ENCODE measurements at places on chromosomes 2 and 18. TPM values are rescaled to one million over a fixed set of nuclear protein-coding genes. Genes with fewer than 3 reads are reported as not detected.

DNA sequence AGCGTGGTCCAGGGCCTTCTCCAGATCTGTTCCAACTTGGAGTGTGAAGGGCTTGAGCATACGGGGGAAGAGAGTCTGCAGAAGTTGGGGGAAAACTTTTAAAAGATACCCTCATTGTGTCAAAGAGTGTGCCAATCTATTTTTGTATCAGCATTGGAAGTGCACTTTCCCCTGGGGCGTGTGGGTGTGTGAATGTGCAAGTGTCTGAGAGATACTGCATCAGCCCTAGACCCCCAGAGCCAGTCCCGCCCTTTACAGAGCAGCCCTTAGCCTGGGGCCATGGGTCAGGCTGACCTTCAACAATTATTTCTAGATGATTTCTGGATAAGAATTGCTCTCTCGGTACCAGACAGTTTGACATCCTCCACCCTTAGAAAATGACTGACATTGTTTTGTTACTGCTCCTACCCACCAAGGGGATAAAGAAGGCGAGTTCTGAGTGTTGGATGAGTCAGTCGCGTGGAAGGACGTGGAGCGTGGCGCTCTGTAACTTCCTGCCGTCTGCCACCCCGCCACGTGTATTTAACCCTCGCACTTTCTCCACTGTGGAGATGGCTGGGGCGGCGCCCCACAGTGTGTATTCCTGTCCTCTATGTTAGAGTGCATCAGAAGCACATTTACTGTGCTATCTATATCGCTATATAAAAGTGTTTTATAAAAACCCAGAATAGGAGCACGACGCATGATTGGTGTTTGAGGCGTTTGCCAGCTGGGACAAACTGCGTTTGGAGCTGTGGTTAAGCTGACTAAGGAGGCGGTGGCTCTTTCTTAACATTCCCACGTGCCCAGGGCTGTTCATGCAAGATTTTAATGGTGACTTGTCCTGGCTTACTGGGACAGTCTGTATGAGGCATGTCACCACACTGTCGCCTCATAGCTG lies 122.6 kb downstream of the CABLES1 start:
- DNase-seq: no peak

GPR35 gene
- total RNA-seq: 3.4 TPM

CELF4 gene
- not detected for total RNA-seq

ACVR2A gene
- total RNA-seq: 2.9 TPM

- no peak for DNase-seq
Observed at GRCh38 chr2:37000318-37000717, 34.0 kb upstream of the STRN start.

- no peak for DNase-seq
Observed at GRCh38 chr2:198080879-198081765, 276.7 kb downstream of the PLCL1 start.

GRCh38 chr2:148552675-148553331 lies 91.7 kb upstream of the EPC2 start:
- DNase-seq: peak; percentile 36

- DNase-seq: no peak
Observed at GRCh38 chr2:223735659-223736244, 101.6 kb downstream of the AP1S3 start.

DNA sequence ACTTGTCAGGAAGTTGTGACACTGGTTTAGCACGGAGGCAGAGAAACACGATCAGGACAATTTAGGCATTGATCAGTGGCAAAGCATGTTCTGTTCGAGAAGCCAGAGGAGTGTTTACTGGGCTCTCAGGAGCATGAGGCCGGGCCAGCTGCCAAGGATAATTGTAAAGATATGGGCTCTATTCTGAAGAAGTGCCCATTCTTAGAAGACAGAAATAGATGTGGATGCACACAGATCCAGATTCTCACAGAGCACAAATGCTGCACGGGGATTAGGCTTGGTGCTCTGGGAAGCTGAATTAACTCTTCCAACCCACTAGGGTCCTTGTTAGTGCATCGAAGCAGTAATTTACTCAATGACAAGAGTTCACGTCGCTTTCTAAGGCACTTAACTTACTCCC lies 16.2 kb downstream of the AFF3 start:
- DNase-seq: no peak

DNA sequence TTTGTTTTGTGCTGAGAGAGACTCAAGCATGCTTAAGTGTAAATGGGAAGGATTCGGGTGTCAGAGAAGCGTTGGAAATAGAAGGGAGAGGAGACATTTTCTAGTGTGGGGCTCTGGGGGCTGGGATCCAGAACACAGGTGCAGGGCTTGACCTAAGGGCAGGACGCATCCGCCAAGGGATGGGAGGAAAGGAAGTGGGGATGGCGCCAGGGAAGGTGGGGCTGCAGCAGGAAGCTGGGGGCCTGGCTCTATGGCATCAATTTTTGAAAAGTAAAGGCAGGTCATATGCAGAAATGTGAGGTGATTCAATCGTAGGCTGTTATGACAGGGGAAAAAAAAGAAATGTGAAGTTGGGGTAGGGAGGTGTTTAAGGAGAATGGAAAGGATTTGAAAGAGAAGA lies 143.2 kb upstream of the SERTAD2 start:
- no peak for DNase-seq

GPR148 gene
- total RNA-seq: not detected

- peak; percentile 86 for DNase-seq
Observed at GRCh38 chr2:70083344-70084156, 3.7 kb upstream of the PCBP1 start.

DNA sequence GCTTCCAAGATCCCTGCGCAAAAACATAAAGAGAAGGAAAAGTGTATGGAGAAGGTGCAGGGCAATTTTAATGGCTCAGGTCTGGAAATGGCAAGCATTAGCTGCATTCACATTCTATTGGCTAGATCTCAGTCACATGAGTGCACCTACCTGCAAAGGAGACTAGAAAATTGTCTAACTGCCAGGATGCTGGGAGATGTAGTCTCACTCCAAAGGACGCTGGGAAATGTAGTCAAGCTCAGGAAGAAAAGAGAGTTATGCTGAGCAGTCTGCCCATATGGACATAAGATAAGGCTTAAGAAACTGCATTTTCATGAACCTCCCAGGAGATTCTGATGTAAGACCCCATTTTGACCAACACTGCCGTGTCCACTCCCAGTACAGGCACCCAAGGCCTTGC lies 9.5 kb upstream of the KLHL29 start:
- no peak for DNase-seq

ALPI gene
- total RNA-seq: not detected

Data from activated CD4-positive, alpha-beta memory T cell treated with anti-CD3 and anti-CD28 coated beads for 36 hours (primary cell).